ENCODE measurements at places on chromosomes 12 and 14.

GRCh38 chr12:62912644-62913043 is 22.3 kb downstream of the PPM1H start:
- H3K4me3 ChIP-seq, result no peak overlapping the region
- no peak overlapping the region for H3K27ac ChIP-seq
- H3K4me1 ChIP-seq, result no peaks in the 10 kb centered on the region
- no peaks in the 10 kb centered on the region for H3K36me3 ChIP-seq
- peaks cover 2% of the 10 kb centered on the region for H3K27me3 ChIP-seq

- no peak overlapping the region for H3K27ac ChIP-seq
- H3K36me3 ChIP-seq, result no peaks in the 10 kb centered on the region
- H3K4me3 ChIP-seq, result no peak overlapping the region
- DNase-seq, result no peak
These were observed 76.6 kb downstream of the SINHCAF start for GRCh38 chr12:31249356-31249755.

GRCh38 chr12:94225947-94226630 is 77.7 kb downstream of the PLXNC1 start:
- no peak for DNase-seq
- no peaks in the 10 kb centered on the region for H3K27me3 ChIP-seq
- H3K4me1 ChIP-seq, result peaks cover 24% of the 10 kb centered on the region
- no peak overlapping the region for H3K4me3 ChIP-seq

DNA sequence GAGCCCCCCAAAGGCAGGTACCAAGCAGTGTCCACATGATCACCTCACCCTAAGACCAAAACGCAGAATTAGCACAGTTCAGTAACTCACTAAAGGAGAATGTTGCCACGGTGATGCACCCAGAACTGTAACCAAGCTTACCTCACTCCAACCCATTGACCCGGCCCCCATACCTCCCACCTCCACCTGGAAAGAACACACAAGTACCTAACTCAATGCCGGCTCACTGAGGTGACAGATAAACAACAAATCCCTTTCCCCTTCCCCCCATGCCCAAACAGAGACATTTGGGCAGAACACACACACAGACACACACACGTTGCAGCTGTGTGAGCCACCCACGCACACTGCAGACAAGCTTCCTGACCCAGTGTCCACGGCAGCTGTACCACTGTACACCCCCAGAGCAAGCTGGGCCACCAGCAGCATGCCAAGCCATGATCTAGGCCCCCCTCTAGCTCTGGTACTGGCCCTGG is 1.3 kb downstream of the RAPGEF3 start:
- H3K27ac ChIP-seq, result no peak overlapping the region
- H3K27me3 ChIP-seq, result peaks cover 13% of the 10 kb centered on the region
- peak overlapping the region; percentile 39 for H3K4me3 ChIP-seq
- no peaks in the 10 kb centered on the region for H3K36me3 ChIP-seq

- H3K4me3 ChIP-seq, result no peak overlapping the region
- H3K27ac ChIP-seq, result no peak overlapping the region
- H3K4me1 ChIP-seq, result no peaks in the 10 kb centered on the region
These were observed 49.4 kb downstream of the SLC8A3 start for GRCh38 chr14:70139384-70139783.

DNA sequence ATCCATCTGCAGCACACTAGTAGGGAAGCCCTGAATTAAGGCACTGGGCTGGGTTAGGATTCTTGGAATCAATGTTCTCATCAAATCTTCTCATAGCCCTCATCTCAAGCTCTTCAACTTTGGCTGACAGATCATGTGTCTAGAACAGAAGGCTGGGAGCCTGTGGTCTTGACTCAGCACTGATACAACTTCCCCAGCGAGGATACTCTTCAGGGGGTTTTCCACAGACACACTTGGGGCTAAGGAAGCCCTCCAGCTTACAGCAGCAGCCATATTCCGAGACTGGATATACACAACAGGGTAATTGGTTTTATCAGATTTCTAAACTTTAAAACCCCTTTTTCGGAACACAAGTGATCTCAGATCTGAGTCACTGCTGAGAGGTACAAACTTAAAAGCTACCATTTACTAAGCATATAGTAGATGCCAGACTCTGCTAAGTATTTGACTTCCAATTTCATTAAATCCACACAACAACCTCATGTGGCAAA is 3.5 kb downstream of the FMNL3 start:
- DNase-seq, result no peak
- peaks cover 52% of the 10 kb centered on the region for H3K4me1 ChIP-seq
- H3K4me3 ChIP-seq, result peak overlapping the region; percentile 72
- H3K27ac ChIP-seq, result no peak overlapping the region

DNA sequence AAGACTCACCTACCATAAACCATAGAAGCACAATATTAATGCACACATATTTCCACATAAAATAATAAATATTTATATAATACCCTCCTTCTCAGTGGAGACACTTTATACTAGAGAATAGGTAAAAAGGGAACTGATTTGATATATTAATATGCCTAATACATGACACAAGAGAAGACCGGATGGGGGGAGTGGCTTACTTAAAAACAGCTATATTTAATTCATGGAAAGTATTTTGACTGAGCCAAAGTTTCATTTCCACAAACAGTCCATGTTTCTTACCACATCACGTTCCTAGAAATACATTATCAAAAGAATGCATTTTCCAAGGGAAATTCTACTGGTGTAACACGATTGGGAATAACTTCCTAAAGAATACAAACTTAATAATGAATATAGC is 63.4 kb downstream of the ITPR2 start:
- DNase-seq, result no peak
- H3K4me3 ChIP-seq, result no peak overlapping the region
- H3K36me3 ChIP-seq, result no peaks in the 10 kb centered on the region
- no peak overlapping the region for H3K27ac ChIP-seq
- peaks cover 8% of the 10 kb centered on the region for H3K4me1 ChIP-seq
- H3K27me3 ChIP-seq, result no peaks in the 10 kb centered on the region

DNA sequence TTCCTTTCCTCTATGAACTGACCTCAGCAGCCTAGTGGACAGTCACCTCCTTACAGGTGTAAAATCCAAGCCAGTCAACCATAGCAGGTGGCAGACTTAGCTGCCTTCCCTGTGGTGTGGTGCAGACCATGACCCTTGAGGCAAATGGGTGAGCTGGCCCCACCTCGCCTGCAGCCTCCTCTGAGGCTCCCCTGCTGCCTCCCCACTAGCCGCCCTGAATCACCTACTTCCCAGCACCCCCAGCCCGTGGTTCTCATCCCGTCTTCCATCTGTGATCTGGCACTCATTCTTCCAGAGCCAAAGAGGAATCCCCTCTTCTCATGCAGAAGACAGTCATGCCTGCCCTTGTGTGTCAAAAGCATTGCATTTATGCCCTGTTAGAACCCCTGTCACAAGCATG is 34.4 kb upstream of the TSPAN9 start:
- H3K27me3 ChIP-seq, result no peaks in the 10 kb centered on the region
- no peak overlapping the region for H3K4me3 ChIP-seq
- DNase-seq, result no peak

DNA sequence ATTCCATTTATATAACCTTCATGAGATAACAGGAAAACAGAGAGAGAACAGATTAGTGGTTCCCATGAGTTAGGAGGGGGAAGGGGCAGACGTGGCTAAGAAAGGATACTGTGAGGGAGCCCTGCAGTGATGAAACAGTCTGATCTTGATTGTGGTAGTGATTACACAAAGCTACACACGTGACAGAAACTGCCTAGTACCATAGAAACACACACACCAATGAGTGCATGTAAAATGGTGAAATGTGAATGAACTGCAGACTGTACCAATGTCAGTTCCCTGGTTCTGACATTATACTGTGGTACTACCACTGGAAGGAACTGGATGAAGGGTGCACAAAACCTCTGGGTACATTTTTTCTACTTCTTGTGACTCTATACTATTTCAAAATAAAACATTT is 36.9 kb downstream of the NRDE2 start:
- H3K27me3 ChIP-seq, result no peaks in the 10 kb centered on the region
- no peak overlapping the region for H3K27ac ChIP-seq
- no peak for DNase-seq
- H3K4me3 ChIP-seq, result no peak overlapping the region
- H3K36me3 ChIP-seq, result peaks cover 6% of the 10 kb centered on the region

GRCh38 chr12:1791104-1791841 is 29.1 kb upstream of the LRTM2 start:
- no peak overlapping the region for H3K4me3 ChIP-seq
- H3K27me3 ChIP-seq, result no peaks in the 10 kb centered on the region
- no peak overlapping the region for H3K27ac ChIP-seq
- peaks cover 12% of the 10 kb centered on the region for H3K4me1 ChIP-seq

- peaks cover 48% of the 10 kb centered on the region for H3K4me1 ChIP-seq
- no peaks in the 10 kb centered on the region for H3K36me3 ChIP-seq
- H3K27me3 ChIP-seq, result no peaks in the 10 kb centered on the region
- no peak for DNase-seq
These were observed 16.3 kb downstream of the GLTP start for GRCh38 chr12:109863847-109864712.

- peaks cover 7% of the 10 kb centered on the region for H3K27me3 ChIP-seq
- no peak overlapping the region for H3K27ac ChIP-seq
- no peaks in the 10 kb centered on the region for H3K4me1 ChIP-seq
- no peak overlapping the region for H3K4me3 ChIP-seq
- peak; percentile 45 for DNase-seq
These were observed 274.7 kb downstream of the DAD1 start for GRCh38 chr14:22314183-22314820.

DNA sequence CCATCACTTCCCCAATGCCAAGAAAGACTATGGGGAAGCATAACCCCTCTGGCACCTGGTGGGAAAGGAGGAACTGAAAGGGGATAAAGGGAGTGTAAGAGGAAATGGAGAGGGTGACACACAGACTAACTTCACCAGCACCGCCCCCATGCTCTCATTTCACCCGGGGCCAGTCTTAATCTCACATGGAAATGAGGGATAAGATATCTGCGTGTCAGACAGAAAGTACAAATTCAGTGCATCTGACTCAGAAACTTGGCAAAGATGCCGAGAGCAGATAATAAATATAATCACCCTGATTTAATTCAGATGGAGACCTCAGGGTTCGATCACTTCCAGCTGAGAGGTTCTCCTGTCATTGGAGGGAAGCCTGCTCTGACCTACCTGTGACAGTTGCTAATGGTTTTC is 191.6 kb downstream of the DUSP6 start:
- no peaks in the 10 kb centered on the region for H3K27me3 ChIP-seq
- no peak overlapping the region for H3K27ac ChIP-seq
- no peak overlapping the region for H3K4me3 ChIP-seq
- peaks cover 5% of the 10 kb centered on the region for H3K4me1 ChIP-seq

DNA sequence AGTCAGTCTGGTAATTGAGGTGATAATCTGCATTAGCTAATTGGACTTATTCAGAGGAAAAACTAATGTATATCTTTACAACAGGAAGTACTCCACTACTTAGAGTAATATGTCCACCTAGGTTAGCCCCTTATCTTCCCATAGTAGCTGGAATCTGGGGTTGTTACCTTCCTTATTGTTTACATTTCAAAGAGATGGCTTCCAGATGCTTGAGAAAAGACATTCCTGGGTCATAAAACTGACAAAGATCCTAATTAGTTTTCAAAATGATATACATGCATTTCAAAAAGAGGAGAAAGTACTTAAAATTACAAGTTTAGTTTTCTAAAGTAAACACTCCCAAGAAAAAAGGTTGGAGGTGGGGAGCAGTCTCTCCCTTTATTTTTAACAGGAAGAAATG is 78.1 kb downstream of the RPL10L start:
- H3K36me3 ChIP-seq, result no peaks in the 10 kb centered on the region
- peaks cover 15% of the 10 kb centered on the region for H3K4me1 ChIP-seq
- DNase-seq, result no peak
- no peaks in the 10 kb centered on the region for H3K27me3 ChIP-seq
- no peak overlapping the region for H3K27ac ChIP-seq
- no peak overlapping the region for H3K4me3 ChIP-seq

DNA sequence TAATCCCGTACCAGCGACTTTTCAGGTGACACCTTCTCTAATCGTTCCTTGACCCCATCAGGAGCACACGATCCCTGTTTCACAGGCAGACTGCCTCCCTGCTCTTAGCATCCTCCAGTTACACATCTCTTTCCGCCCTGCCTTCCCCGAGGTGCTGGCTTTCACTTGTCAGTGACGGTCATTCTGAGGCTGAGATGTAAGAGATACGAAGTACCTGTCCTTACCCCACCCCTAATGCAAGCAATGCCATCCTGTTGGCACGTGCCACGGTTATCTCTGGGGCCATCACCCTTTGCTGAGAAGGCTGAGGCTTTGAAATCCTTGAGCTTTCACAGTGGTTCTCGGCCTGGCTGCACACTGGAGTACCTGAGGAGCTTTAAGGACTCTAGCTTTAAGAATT is 24.4 kb downstream of the B4GALNT3 start:
- peaks cover 5% of the 10 kb centered on the region for H3K4me1 ChIP-seq
- no peak overlapping the region for H3K27ac ChIP-seq
- DNase-seq, result no peak
- peaks cover 6% of the 10 kb centered on the region for H3K36me3 ChIP-seq
- no peak overlapping the region for H3K4me3 ChIP-seq

DNA sequence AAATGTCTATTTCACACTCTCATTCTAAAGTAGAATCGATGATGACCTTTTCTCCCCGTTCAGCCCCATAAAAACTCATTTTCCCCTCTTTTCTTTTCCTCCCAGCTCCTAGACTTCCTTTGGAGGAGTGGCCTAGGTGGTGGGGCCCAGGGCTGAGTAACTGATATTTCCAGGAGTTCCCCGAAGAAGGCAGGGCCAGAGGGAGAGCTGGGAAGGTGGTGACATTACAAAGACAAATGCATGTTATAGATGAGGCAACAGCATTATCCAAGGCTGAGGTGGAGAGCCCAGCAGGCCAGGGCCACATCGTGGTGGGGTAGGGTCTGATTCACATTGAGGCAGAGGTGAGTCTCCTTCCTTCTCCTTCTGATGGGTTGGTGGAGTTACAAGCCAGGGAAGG is 22.2 kb upstream of the HDAC7 start:
- H3K4me3 ChIP-seq, result no peak overlapping the region
- no peak overlapping the region for H3K27ac ChIP-seq
- no peak for DNase-seq
- peaks cover 9% of the 10 kb centered on the region for H3K4me1 ChIP-seq
- peaks cover 6% of the 10 kb centered on the region for H3K27me3 ChIP-seq

DNA sequence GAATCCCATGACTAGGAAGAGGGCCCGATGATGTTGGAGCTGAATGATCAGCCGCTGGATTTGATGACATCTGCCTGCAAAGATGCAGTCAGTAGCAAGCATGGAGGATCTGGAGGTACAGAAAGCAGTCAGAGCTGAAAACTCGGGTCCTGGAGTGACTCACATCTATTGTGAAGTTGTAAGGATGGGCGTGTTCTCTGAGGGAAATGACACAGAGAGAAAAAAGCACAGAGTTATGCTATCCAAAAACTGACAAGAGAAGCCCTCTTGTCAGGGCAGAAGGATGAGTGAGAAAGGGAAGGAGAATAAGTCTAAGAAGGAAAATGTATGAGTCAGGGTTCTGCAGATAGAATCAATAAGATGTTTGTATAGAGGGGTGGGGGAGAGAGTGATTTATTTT is 380.4 kb upstream of the CCDC196 start:
- no peak overlapping the region for H3K4me3 ChIP-seq
- H3K27me3 ChIP-seq, result peaks cover 3% of the 10 kb centered on the region
- no peak overlapping the region for H3K27ac ChIP-seq
- no peak for DNase-seq

- H3K36me3 ChIP-seq, result peaks cover 15% of the 10 kb centered on the region
- H3K27ac ChIP-seq, result no peak overlapping the region
- DNase-seq, result no peak
- H3K4me1 ChIP-seq, result peaks cover 5% of the 10 kb centered on the region
These were observed 119.4 kb downstream of the KTN1 start for GRCh38 chr14:55699131-55700057.

All from neural crest cell (in vitro differentiated cells).